ENCODE measurements at places on chromosomes 12 and 14.

- no peak for DNase-seq
Observed at GRCh38 chr14:32508281-32508680, 179.2 kb downstream of the AKAP6 start.

- no peak for DNase-seq
Observed at GRCh38 chr12:110314308-110314707, 33.3 kb downstream of the ATP2A2 start.

- no peak for DNase-seq
Observed at GRCh38 chr12:20188930-20189653, 179.2 kb upstream of the PDE3A start.

GRCh38 chr14:61484031-61484430 lies 162.7 kb downstream of the PRKCH start:
- no peak for DNase-seq

DNA sequence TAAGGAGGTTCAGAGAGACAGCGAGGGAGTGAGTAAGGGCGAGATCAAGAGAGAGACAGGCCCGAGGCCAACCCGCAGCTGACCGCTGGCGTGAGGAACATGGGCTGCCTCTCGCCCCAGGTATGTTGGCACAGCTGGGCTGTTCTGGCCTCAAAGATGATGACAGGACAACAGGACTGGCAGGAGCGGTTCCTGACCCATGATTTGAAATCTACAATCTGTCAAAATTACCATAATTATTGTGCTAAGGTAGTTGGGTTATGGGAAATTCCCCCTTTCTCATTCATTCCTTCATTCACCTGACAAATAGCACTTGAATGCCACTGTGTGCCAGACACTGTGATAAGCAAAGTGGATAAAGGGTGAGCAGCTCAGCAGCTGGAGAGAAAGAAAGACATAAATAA lies 5.1 kb upstream of the ENDOU start:
- DNase-seq: no peak

- no peak for DNase-seq
Observed at GRCh38 chr14:21399311-21399870, 15.6 kb upstream of the SUPT16H start.

- no peak for DNase-seq
Observed at GRCh38 chr14:90651271-90651804, 164.9 kb downstream of the TTC7B start.

GRCh38 chr14:73026243-73026844 lies 562 bp downstream of the ZFYVE1 start:
- no peak for DNase-seq

DNA sequence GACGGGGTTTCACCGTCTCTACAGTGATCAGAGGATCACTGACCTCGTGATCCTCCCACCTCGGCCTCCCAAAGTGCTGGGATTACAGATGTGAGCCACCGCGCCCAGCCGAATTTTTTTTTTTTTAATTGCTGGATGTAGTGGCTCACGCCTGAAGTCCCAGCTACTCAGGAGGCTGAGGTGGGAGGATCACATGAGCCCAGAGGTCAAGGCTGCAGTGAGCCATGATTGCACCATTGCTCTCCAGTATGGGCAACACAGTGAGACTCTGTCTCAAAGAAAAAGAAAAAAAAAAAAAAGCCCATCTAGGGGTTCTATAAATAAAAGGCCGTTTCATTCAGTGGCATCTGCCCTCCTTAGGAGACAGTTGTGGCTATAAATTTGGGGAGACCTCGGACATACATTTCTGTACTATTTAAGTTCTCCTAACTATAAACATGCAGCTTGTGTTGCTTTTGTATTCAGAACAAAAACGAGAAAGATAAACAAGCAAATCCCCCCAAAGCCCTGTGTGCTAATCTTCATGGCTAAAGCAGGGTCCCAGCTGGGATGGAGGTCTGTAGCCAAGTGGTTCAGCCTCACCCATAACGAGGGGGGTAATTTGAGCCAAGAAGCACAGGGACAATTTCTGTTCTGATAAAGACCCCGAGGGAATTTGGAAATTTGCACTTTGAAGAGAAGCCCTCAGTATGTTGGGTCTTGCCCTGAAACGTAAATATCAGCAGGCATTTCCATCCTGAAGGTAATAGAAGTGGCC lies 35.0 kb upstream of the BCL7A start:
- DNase-seq: no peak

GRCh38 chr14:55103971-55104954 lies 24.8 kb upstream of the LGALS3 start:
- DNase-seq: no peak

- DNase-seq: no peak
Observed at GRCh38 chr12:6093764-6094163, 30.7 kb downstream of the VWF start.

- DNase-seq: no peak
Observed at GRCh38 chr14:86639146-86639545, 1109.2 kb downstream of the FLRT2 start.

DNA sequence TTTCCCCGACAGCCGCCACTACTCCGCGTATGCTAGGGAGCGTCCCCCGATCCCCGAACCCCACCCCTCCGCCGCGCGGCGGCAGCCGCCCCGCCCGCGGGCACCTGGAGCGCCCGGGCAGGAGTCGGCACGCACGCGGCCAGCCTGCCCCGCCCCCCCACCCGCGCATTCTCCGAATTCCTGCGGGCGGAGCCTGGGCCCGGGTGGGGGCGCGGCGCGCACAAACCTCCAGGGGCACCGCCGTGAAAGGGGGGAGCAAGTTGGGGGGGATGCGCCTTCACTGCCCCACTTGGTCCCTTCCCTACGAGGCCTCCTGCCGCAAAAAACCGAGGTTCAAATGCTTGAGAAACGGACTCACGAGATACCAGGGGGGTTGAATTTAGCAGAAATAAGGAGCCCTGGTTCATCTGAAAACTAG lies 1.7 kb downstream of the AJUBA start:
- DNase-seq: no peak

DNA sequence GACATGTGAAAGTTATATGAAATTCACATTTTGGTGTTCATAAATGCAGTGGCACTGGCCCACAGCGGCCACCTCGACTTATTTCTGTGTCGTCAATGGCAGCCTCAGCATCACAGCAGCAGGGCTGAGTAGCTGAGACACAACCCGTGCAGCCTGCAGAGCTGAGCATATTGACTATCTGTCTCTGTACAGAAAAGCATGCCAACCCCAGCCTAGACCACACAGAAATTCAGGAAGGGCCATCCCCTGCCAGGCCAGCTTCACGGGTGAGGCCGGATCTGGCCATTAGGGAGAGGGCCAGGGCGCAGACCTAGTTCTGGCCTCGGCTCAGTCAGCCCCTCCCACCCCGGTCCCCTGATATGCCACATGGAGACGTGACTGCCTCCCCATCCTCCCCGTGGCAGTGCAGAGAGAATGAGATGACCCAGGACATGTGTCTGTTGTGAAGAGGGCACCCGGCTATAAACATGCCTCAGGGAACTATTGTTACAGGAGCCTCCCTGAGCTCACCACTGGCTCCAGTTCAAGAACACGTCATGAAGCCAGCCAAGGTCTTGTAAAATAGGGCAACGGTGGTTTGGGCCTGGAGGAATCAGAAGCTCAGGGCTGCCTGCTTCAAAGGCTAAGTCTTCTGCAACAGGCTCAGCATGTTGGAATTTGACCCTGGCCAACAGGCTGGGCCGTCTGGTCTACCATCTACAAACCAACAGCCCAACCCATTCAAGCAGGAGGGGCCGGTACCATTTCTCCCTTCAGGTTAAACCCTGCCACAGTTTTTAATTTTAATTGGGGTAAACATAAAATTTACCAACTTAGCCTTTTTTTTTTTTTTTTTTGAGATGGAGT lies 25.5 kb downstream of the SCARB1 start:
- DNase-seq: no peak

GRCh38 chr14:105426416-105427130 lies 6.9 kb downstream of the MTA1 start:
- DNase-seq: no peak

- no peak for DNase-seq
Observed at GRCh38 chr14:88346048-88346639, 23.1 kb upstream of the KCNK10 start.

- no peak for DNase-seq
Observed at GRCh38 chr12:81542065-81543010, 216.8 kb downstream of the PPFIA2 start.

- no peak for DNase-seq
Observed at GRCh38 chr14:33762161-33762851, 188.6 kb downstream of the EGLN3 start.

GRCh38 chr12:5269846-5270245 lies 162.1 kb upstream of the NTF3 start:
- DNase-seq: no peak

DNA sequence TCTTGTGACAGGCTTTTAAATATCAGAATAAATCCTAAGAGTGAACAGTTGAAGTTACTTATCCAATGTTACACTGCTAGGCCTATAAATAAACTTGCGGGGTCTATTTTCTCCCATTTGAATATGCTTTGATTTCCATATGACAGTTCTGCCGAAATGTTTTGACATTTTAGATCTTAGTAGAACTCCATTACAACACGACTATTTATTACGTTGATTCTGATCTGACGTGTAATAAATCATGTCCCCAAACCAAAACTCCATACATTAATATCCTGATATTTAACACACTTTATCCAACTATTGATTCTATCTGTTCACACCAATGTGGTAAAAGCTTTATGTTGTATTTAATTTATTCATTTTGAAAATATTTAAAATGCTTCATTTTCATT lies 16.1 kb upstream of the NEMF start:
- no peak for DNase-seq

- no peak for DNase-seq
Observed at GRCh38 chr12:100900808-100901207, 106.2 kb downstream of the ANO4 start.

DNA sequence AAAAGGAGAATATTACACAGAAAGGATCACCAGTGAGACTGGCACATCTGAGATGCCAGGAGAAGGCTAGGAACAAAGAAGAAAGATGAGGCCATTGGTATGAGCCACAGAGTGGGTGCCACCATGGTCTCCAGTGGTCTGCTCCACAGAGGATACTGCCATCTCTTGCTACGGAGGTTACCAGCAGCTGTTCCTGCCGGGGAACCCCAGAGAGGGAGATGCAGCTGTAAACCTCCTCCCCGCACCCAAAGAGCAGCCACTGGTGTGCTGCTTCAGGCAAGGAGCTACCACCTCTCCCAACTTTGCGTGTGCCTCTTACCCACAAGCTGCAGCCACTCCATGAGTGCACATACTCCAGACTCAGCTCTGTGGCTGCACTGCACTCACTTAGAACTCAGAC lies 201.5 kb upstream of the RTL1 start:
- no peak for DNase-seq

- DNase-seq: no peak
Observed at GRCh38 chr12:124941170-124941527, 26.7 kb upstream of the UBC start.

DNA sequence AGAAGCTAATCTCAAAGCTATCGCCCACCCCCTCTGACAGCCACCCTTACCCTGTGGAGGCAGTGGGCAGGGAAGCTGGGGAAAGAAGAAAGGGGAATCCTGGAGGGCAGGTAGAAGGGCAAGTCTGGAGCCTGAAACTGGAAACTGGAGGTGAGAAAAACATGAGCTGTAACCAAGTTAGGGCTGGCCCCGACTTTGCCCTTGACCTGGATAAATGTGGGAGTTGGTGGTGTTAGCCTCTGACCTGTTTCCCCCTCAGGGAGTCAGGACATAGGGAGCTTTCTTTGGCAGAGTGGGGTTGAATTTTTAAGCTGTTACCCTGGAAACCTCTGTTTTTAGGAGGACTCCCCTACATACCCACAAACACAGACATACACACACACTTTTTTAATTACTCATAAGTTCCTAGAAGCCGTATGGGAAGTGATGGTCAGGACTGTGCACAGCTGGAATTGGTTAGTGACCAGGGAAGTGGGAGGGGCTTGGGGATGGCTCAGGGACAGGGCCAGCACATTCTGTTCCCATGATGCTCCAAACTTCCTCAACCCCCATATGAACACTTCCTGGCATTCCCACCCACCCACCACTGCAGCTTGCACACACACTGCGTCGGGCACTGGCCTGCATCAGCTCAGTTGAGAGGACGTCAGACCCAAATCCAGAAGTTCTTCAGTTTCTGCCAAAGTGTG lies 5.0 kb upstream of the MMP19 start:
- no peak for DNase-seq

- no peak for DNase-seq
Observed at GRCh38 chr12:91021076-91021475, 16.3 kb upstream of the EPYC start.

GRCh38 chr14:65193916-65194590 lies 91.7 kb upstream of the MAX start:
- DNase-seq: no peak

DNA sequence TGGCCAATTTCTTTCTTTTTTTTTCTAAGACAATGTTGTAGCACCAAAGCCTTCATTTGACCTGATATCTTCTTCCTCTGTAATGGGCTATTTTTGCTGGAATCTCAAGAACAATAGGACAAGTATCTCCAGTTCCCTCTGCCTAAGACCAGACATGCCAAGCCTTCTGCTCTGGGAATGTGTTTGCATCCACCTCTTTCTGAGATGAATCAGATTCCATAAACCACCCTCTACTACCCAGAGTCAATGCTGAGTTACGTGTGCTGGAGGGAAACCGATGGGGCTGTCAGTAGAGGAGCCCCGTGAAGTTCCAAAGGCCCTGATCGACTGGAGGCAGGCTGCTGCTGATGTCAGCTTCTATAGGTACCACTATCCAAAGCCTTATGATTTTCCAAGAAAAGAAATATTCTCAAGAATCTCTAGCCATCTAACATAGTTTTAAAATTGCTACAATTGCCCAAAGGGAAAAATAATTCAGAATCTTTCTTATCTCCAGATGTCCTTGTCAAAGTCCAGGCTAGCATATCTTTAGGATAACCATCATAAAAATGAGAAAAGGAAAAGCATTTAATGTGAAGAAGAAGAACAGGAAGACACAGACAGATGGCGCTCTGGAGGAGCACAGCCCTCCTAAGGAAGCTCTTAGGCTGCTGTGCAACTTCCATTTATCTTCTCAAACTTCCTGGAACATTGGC lies 101.9 kb downstream of the SLC8A3 start:
- peak; percentile 49 for DNase-seq

DNA sequence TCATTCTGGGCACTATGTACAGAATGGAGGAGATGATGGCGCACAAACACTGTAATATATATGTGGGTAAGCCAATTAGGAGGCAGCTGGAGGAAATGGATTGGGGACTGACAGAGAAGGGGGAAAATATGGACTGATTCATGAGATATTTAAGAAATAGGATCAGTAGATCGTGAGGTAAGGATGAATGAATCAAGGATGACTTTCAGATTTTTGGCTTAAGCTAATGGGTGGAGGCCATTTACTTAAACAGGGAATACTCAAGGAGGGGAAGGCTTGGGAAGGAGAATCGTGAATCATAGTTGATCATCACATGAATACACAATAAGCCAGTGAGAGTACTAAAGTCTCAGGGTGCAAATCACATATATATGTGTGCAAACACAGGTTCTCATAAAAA lies 11.2 kb upstream of the GNPNAT1 start:
- DNase-seq: no peak

GRCh38 chr12:123829561-123829960 lies 67.5 kb downstream of the DNAH10 start:
- DNase-seq: no peak

GRCh38 chr12:129937426-129937825 lies 33.6 kb upstream of the TMEM132D start:
- no peak for DNase-seq
